ENCODE measurements at places on chromosomes 1 and 21. TPM values are rescaled to one million over a fixed set of nuclear protein-coding genes. Genes with fewer than 3 reads are reported as not detected.

The LAMB3 gene
- polyA plus RNA-seq = 5.7 TPM

The TRNAU1AP gene
- polyA plus RNA-seq = 19.4 TPM

The JTB gene
- polyA plus RNA-seq = 87.5 TPM

The NMNAT2 gene
- polyA plus RNA-seq = 1.6 TPM

The GJA5 gene
- polyA plus RNA-seq = 17.8 TPM

DNA sequence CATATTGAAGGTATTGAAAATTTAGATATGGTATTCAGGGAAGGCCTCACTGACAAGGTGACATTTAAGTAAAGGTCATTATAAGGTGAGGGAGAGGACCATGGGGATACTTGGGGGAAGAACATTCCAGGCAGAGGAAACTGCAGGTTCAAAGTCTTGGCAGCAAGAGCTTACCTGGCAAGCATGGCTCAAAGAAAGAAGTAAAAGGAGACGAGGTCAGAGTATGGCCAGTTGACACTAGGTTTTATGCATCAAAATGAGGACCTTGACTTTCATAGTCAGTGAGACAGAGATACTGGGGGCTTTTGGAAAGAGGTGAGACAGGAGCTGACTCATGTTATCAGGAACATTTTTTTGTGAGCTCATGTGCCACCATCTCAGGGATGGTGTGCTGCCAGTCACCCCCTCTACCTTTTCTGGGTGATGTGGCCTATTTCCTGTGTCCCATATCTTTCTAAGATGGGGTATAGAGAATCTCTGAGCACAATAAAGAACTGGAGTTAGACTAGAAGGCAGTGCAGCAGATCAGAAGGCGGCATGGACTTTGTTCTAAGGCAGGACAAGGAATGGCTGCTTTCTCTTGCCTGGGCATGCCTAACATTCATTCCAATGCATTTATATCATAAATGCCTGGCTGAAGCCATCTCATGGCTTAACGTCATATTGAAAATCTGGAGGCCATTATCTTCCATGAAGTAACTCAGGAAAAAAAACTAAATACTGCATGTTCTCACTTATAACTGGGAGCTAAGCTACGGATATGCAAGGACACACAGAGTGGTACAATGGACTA is 406.7 kb downstream of the NTNG1 start:
- no peak for DNase-seq

GRCh38 chr1:208173749-208174148 is 70.4 kb downstream of the PLXNA2 start:
- DNase-seq = no peak

- no peak for DNase-seq
These were observed 110.8 kb downstream of the MATN1 start for GRCh38 chr1:30612536-30613065.

DNA sequence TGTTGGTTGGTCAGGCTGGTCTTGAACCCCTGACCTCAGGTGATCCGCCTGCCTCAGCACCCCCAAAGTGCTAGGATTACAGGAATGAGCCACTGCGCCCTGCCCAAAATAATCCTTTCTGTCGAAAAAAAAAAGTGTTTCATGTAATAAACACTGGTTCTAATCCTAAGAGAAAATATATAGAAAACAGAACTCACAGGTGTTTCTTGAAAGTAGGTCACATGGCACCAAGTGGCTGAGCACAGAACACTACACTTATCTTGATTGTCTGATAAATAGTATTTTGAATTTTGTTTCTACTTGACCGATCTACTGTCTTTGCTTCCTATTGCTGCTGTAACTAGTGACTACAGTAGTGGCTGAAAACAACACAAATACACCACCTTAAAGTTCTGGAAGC is 87.6 kb upstream of the SOD1 start:
- no peak for DNase-seq

- peak; percentile 78 for DNase-seq
These were observed 173.0 kb downstream of the ADGRL4 start for GRCh38 chr1:78833491-78833890.

- no peak for DNase-seq
These were observed 520.7 kb upstream of the CAMK1G start for GRCh38 chr1:209062863-209063262.

GRCh38 chr1:225830841-225831240 is 20.9 kb downstream of the EPHX1 start:
- DNase-seq = no peak

DNA sequence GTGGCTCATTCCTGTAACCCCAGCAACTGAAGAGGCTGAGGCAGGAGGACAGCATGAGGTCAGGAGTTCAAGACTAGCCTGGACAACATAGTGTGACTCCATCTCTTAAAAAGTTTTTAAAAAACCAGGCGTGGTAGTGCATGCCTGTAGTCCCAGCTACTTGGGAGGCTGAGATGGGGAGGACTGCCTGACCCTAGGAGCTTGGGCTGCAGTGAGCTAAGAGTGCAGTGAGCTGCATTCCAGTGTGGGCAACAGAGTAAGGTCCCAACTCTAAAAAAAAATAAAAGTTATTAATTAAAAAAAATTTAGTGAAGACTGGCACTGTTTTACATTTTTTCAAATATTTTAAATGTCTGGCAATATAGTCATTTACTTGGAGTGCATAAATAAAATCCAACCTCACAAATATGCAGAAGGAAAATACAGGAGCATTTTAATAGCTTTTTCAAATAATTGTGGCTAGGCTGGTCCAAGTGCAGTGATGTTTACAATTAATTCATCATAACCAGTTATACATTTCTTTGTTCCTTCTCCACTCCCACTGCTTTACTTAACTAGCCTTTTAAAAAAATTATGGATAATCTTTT is 10.8 kb downstream of the ZBTB8OS start:
- no peak for DNase-seq

- no peak for DNase-seq
These were observed 35.7 kb upstream of the THEM4 start for GRCh38 chr1:151944857-151945575.

All from muscle of back (tissue), 13 donors.